ENCODE measurements at places on chromosomes 6 and 20.

GRCh38 chr20:19112828-19113227, 99.6 kb upstream of the SLC24A3 start:
- no peak for DNase-seq
- no peaks in the 10 kb centered on the region for H3K36me3 ChIP-seq
- no peaks in the 10 kb centered on the region for H3K27me3 ChIP-seq
- H3K4me3 ChIP-seq, result no peak overlapping the region
- H3K4me1 ChIP-seq, result no peaks in the 10 kb centered on the region

- H3K4me1 ChIP-seq, result no peaks in the 10 kb centered on the region
- H3K27me3 ChIP-seq, result no peaks in the 10 kb centered on the region
- no peak within 1 kb of the TSS for H3K27ac ChIP-seq
- no peak within 1 kb of the TSS for H3K4me3 ChIP-seq
- no peaks in the 10 kb centered on the region for H3K36me3 ChIP-seq
These were observed at the start of gene SEMG1 for GRCh38 chr20:45206725-45207124. Gene SEMG1, plus strand, starts transcription at chr20:45207033. Its CDS starts 21 bp downstream, at chr20:45207054.

- peak overlapping the region; percentile 98 for H3K27ac ChIP-seq
- H3K27me3 ChIP-seq, result no peaks in the 10 kb centered on the region
- peak; percentile 89 for DNase-seq
- no peaks in the 10 kb centered on the region for H3K4me1 ChIP-seq
These were observed 90.7 kb upstream of the ARID1B start for GRCh38 chr6:156686301-156686994.

- H3K4me3 ChIP-seq, result no peak overlapping the region
- H3K27ac ChIP-seq, result no peak overlapping the region
- no peak for DNase-seq
- no peaks in the 10 kb centered on the region for H3K36me3 ChIP-seq
These were observed 880.9 kb downstream of the PRIM2 start for GRCh38 chr6:58198301-58198700.

GRCh38 chr6:40529040-40529439, 58.1 kb downstream of the LRFN2 start:
- no peaks in the 10 kb centered on the region for H3K36me3 ChIP-seq
- H3K4me1 ChIP-seq, result no peaks in the 10 kb centered on the region
- H3K27ac ChIP-seq, result no peak overlapping the region
- no peak for DNase-seq
- no peaks in the 10 kb centered on the region for H3K27me3 ChIP-seq

All from mesendoderm (in vitro differentiated cells).